Right ventricle myocardium inferior (tissue), 1 donor: ENCODE measurements at places on chromosomes 13 and 19. TPM values are rescaled to one million over a fixed set of nuclear protein-coding genes. Genes with fewer than 3 reads are reported as not detected.
A peak's percentile ranks its signal among the peaks of the same experiment; 100 is the strongest.

GRCh38 chr19:40576151-40576584 is 505 bp upstream of the SHKBP1 start:
- no peak for DNase-seq

Gene SIPA1L3
- total RNA-seq, result 9.3 TPM

GRCh38 chr19:56321254-56321988 is 6.8 kb upstream of the ZSCAN5A start:
- DNase-seq, result no peak

DNA sequence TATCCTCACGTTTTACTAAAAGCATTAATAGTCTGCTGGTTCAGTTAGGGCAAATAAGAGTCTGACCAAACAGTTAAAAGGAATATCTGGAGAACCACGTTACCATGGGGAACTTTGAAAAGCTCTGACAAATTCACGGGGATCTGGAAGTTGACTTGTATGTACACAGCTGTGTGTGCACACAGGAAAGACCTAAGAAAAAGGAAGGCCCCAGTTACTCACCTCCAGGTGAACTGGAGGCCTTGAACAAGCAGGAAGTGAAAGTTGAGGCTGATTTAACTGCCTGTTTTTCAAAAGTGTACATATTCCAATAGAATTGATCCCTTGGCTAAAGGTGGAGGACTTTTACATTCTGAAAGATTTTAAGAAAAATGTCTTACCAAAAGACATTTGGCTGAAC is 1891.6 kb upstream of the PCDH20 start:
- DNase-seq, result no peak

Gene IL4I1
- 0.30 TPM for total RNA-seq

Gene CATSPERD
- total RNA-seq, result not detected

Gene CD37
- 9.1 TPM for total RNA-seq

Gene CEACAM4
- total RNA-seq, result 0.32 TPM

- no peak for DNase-seq
Measured at GRCh38 chr19:18768997-18769891, 21.9 kb downstream of the COMP start.

GRCh38 chr13:50244713-50245574 is 229.7 kb downstream of the KCNRG start:
- DNase-seq, result no peak

GRCh38 chr13:112975401-112975939 is 6.5 kb downstream of the MCF2L start:
- DNase-seq, result no peak

Gene COL4A2
- 126 TPM for total RNA-seq

Gene CFAP97D2
- total RNA-seq, result not detected

Gene ONECUT3
- not detected for total RNA-seq

DNA sequence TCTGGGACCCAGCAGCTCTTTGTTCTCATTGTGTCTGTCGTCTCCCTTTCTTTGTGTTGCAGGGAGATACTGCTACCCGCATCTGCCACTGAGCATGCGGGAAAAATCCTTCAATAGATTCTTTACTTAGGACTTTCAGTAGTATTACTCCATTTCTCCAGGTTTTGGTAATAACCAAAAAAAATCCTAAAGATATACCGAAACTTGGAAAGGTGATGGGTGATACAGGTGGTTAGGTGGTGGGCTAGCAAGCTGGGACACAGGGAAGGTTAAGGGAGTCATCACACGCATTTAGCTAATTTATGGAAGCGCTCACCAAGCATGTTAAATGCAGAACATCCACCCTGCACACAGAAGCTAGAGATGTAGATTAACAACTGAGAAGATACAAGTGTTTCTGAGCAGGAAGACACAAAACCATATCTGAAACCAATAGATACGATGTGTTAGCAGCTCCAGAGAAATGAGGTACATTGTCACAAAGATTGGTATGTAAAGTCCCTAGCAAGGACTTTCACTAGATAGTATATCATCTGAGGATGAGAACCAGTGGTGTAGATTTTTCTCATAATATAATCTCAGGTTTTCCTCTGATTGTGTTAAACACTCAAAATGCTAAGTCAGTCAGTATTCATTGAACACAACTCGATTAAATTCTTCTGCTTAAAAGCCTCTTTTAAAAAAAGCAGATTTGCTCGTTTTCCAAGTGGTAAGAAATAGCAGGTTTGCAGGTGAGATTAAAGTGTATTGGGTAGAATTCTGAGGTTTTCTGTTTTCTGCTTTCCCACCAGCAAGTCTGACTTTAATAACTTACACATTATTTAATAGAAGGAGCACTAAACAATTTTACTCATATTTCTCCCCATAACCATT is 1.2 kb upstream of the SLAIN1 start:
- DNase-seq, result no peak

- no peak for DNase-seq
Measured at GRCh38 chr19:21264891-21265290, 64.3 kb downstream of the ZNF708 start.

Gene CRTC1
- 10.3 TPM for total RNA-seq

DNA sequence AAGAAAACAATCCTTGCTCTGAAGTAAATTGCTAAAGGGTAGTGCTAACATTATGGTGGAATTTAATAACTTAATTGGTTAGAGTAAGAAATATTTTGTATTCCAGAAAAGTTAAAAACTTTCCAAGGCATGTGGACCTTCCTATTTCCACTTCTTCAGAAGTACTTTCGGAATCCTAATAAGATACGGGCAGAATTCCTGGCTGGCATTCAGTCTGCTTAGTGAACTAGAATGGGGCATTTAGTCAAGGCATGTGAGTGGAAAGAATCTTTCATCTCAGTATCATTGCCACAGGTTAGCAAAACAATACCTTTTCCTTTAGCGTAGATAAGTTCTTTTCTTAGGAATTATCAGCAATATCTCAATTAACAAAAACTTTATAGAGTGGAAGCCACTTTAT is 85.1 kb downstream of the TNFRSF19 start:
- DNase-seq, result no peak

Gene GTF2F2
- total RNA-seq, result 19.7 TPM

GRCh38 chr19:46813839-46814358 is 25.5 kb upstream of the SLC1A5 start:
- DNase-seq, result peak; percentile 81
